ENCODE measurements at places on chromosomes 1 and 21.

DNA sequence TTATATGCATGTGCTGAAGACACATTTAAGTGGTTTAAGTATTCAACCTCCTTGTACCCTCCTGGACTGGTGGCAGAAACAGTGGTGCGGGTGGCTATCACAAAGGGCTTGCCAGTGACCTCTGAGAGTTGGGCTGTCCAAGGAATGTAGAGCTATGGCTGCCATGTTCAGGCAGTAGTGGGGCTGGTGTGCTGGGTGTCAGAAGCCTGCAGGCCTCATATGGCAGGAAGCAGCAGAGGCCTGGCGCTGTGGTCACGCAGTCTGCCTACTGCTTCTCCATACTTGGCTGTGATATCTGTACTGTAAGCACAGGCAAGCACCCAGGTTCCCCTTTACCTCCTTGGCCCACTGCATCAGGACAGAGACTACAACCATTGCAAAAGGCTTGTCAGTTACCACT is 870.0 kb downstream of the LRRIQ3 start:
- DNase-seq = no peak

GRCh38 chr1:106526650-106527049 is 529.8 kb upstream of the PRMT6 start:
- no peak for DNase-seq

- peak; percentile 91 for DNase-seq
Observed at GRCh38 chr1:203158960-203159665, 16.5 kb downstream of the MYBPH start.

DNA sequence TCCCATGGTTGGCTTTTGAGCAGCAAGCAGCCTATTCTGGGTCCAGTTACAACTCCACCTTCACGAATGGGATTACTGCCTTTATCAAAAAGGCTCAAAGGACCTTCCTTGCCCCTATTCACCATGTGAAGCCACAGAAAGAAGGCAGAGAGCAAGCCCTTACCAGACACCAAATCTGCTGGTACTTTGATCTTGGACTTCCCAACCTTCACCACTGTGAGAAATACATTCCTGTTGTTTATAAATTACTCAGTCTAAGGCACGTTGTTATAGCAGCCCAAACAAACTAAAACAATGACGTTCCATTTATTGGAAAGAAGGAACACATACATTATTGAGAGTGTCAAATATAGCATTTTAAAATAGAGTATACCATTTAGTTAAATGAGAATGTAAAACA is 1557.9 kb downstream of the PLA2G4A start:
- DNase-seq = no peak

DNA sequence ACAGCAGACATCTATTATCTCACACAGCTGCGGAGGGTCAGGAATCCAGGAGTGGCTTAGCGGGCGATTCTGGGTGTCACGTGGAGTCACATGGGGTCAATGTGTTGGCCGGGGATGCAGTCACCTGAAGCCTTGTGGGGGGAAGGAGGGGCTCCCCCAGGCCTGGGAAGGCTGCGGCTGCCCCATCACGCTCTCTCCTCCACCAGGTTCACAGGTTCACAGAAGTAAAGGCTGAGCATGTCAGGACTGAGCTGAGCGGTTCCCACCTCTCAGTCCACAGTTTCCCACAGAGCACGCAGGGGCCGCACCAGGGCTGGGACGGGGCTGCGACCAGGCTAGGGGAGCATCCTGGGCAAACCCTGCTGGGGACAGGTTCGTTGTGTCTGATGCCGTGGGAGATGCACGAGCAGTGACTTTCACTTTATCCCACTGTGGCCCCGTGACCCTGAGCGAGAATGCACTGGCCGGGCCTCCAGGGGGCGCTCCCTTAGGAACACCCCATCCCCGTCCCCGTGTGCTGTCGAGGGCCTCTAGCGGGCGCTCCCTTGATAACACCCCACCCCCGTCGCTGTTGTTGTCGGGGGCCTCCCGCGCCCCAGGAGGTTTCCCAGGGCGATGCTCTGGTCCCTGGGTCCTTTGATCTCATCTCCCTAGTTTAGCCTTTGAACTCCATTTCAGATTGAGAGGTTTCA is 73.2 kb upstream of the TRAPPC10 start:
- no peak for DNase-seq

GRCh38 chr1:77475641-77476040 is 193.8 kb downstream of the AK5 start:
- no peak for DNase-seq

- peak; percentile 67 for DNase-seq
Observed at GRCh38 chr1:102002057-102002456, 5.3 kb upstream of the OLFM3 start.

- DNase-seq = no peak
Observed at GRCh38 chr1:113861641-113862040, 9.9 kb downstream of the PTPN22 start.

DNA sequence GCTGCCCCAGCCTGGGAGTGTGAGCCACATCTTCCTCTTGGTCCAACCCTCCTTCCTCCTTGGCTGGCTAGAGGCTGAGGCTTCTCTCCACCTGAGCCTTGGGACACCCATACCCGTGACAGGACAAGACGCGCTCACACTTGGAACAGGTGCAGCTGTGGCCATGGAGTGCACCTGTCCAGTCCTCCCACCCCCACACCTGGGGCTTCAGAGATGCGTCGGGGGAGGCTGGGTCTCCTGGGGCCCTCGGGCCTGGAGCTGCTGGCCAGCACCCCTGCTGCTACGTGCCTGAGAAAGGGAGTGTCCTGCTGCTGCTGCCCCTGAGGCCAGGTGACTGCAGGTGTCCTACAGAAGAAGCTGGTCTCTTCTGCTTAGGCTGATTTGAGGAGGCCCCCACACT is 37.0 kb upstream of the TMEM52 start:
- no peak for DNase-seq

DNA sequence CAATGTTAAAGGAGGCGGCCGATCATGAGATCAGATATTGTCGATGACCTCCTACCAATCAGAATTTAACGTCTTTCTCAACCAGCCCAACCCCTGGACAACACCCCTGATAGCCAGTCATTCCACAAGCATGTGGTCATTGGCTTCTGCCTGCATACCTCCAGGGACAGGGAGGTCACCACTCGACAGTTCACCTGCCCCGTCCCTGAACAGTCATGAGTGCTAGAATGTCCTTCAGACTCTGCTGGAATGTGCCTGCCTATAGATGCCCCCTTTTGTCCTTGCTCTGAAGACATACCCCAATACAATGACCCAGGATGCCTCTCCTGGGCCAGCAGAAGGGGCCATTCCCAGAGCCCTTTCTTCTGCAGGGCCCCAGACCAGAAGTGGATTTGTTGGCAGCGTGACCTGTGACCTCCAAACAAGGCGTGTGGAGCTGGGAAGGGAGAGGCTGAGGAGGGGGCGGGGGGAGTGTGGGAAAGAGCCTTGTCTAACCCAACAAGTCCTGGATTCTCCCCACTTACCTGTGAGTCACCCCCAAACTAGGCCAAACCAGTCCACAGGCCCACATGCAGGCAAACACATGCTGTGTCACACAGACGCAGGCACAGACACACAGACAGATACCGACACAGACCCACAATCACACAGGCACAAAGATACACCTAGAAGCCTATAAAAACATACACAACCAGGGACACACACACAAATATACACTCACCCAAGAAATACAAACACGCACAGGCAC is 2.2 kb downstream of the CRYBG2 start:
- no peak for DNase-seq

DNA sequence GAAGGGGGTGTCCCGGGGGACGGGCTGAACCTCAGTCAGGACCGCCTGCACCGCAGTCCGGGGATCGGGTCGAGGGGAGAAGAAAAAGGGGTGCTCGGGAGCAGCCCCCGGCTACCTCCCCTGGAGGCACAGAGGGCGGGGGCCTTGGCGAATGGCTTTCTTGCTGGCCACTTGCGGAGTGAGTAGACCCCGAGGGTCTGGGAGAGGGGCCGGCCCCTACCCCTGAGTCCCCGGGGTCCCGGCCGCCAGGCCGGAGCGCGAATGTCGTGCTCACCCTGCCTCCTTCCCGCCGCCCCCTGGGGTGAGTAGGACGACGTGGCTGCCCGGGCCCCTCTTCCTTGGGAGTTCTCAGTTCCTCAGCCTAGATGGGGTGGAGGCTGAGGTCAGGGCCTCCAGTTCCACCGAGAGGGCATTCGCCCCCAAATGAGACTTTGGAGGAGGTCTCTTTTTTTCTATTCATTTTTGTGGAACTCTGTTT is 113.0 kb downstream of the OSBPL9 start:
- DNase-seq = peak; percentile 68

DNA sequence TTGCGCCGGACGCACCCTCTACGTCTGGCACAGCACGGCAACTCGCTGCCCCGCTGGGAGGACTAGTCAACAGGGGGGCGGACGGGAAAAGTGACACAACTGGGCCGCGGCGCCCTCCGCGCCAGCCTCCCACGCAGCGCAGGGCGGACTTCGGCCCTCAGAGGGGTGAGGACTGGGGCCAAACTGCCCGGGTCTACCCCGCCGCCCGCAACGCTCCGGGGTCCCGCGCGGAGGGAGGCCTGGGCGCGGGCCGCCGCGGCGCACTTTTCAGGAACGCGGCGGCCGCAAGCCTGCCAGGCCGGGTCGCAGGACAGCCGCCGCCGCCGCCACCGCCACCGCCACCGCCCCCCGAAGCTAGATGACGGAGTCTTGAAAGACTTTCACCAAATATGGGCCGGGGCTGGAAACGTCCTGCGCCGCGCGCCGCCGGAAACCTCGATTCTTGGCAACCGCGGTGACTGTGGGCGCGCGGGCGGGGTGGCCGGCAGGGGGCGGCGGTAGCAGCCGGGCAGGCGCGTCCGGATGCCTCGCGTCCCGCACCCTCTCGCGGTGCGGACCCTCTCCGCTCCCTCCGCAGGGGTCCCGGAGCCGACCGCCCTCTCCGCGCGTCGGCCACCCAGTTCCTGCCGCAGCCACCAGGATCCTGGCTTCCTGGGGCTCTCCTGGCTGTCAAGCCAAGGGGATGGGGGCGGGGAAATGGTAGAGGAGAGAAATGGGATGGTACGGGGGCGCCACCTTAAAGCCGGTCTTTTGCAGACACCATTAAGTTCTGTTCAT is 3.7 kb upstream of the CCN1 start:
- DNase-seq = peak; percentile 35

DNA sequence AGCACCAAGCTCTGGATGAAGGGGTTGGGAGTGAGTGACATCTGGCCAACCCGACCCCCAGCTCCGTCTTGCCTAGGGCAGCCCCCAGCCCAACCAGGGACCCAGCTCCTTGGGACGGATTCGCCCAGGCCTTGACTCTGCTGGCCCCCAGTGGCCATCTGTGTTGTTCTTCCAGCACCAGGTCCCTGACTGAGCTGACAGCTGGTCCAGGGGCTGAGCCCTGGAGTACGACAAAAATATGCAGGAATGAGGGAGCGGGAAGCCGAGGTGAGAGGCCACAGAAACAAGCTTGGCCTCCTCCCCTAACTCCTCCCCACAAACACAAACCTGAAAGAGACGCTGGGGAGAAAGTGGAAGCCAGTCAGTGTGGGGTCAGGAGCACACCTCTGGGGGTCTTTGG is 55.0 kb upstream of the PAX7 start:
- peak; percentile 7 for DNase-seq

GRCh38 chr1:215556996-215557395 is 10.1 kb upstream of the KCTD3 start:
- no peak for DNase-seq

- DNase-seq = no peak
Observed at GRCh38 chr1:192552760-192553191, 22.8 kb upstream of the RGS1 start.

DNA sequence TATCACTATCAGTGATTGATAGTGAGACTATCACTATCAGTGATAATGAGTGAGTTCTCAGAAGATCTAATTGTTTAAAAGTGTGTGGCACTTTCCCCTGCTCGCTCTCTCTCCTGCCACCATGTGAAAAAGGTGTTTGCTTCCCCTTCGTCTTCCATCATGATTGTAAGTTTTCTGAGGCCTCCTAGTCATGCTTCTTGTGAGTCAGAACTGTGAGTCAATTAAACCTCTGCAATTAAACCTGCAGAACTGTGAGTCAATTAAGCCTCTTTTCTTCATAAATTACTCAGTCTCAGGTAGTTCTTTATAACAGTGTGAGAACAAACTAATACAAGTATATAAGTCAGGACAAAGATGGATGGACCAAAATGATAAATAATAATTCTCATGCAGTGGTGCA is 7.0 kb upstream of the IL23R start:
- no peak for DNase-seq

- no peak for DNase-seq
Observed at GRCh38 chr1:197980457-197980856, 63.3 kb downstream of the LHX9 start.

DNA sequence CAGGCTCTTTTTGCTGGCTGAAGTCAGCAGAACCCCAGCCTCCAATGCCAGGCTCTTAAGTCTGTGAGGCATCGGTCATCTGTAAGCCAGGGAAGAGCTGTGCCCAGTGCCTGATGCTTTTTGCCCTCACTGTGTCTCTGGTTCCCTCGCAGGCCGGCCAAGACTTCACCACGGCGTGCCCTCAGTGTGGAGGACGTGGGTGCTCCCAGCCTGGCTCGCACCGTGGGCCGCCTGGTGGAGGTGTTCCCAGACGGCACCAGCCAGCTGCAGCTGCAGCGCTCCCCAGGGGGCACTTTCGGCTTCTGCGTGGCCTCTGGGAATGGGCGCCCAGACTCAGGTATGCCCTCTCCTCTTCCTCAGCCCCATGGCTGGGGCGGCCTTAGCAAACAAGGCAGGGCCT is 32.5 kb downstream of the KIAA1614 start:
- no peak for DNase-seq

- DNase-seq = no peak
Observed at GRCh38 chr1:111843177-111843576, 87.5 kb downstream of the DDX20 start.

DNA sequence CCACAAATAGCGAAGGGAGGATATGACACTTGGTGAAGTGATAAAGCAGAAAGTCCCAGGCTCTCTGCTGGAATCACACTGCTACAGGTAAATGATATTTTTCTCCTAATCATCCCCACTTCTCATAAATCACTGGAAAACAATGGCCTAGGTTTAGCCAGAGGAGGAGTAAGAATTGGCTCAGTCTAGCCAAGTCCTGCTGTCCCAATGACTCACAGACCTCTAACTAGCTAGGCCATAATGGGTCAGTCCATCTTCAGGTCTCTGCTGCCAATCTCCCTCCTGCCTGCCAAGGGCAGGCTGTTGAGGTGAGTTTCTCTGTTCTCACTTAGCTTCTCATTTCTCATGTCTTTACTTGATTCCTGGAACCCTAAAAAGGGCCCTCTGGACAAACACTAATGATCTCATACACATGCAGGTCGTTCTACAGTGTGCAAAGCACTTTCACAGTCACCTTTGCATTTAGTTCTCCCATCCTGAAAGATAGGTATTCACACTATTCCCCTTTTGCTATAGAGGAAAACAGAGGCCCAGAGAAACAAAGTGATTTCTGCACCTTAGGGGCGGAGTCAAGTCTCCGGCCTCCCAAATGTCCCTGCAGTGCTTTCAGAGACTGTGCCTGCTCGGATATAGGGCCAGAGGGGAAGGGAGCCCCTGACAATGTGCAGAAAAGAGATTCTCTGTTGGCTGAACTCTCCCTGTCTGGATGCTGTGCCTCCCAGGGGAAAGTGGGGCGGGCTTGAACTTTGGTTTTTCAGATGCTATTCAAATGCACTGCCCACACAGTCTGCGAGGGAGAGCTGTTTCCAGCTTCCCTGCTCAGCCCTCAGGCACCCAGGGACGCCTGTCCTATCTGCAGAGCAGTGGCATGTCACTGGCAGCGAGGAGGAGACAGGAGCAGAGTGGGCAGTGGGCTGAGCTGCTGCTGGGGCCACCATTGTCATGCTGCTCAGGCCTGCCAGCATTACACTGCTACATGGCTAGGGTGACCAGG is 3.9 kb upstream of the CDK18 start:
- no peak for DNase-seq
